ENCODE measurements at places on chromosomes 2 and 18.

GRCh38 chr18:72409903-72410302 is 134.2 kb downstream of the CBLN2 start:
- no peak for DNase-seq

DNA sequence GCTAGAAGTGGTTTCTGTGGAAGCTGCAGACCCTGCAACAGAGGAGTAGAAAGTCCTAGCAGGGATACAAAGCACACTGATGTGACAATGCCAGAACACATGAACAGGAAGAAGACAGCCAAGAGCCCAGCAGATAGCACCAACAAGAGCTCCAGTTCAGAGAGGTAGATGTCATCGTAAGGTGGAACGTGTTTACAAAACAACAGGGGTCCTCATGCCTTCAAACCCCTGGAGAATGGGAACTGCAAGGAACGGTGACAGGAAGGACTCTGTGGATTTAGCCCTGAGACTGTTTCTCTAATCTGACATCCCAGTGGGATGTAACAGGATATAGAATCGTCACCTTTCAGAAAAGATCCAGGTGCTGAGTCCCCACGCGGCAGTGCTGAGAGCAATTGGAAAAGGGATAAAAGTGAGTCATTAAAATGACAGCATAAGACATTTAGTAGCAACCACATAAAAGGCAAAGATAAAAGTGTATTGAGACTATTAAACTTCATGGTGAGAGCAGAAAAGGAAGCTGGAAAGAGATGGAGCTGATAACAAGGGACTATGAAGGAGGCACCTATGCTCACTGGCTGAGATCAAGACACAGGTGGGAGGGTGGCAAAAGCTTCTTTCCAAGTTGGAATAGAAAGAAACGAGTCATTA is 195.2 kb downstream of the FBXO15 start:
- no peak for DNase-seq

DNA sequence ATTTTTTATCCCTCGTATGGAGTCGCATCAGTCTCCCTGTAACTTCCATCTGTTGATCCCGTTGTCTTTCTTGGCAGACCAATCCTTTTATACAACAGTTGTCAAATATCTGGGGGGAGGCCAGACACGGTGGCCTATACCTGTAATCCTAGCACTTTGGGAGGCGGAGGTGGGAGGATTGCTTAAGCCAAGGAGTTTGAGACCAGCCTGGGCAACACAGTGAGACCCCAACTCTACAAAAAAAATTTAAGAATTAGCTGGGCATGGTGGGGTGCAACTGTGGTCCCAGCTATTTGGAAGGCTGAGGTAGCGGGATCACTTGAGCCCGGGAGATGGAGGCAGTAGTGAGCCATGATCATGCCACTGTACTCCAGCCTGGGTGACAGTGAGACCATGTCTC is 2.0 kb downstream of the XRCC5 start:
- no peak for DNase-seq

DNA sequence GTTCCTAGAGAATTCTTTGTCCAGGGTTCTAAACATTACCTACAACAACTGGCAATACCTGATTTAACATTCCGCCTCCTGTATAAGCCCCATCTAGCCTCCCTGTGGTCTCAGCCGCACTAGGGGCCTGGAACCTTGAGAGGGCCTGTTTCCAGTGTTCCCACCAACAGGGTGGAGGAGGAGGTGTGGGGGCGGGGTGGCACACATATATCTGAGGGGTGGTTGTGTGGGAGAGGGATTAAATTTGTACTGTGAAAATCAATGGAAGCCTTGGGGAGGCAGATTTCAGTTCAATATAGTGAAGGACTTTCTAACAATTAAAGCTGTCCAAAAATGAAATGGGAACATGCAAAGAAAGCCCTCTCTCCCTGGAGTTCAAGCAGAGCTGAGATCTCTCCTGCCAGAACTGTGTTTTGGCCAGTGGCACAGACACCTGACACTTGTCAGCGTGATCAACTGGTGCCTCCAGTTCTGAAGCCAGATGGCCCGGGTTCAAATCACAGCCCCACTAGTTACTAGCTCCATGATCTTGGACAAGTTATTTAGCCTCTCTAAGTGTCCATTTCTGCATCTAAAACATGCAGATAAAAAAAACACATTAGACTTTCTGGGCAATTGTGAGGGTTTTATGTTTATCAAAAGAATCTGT is 17.0 kb upstream of the FZD7 start:
- no peak for DNase-seq

DNA sequence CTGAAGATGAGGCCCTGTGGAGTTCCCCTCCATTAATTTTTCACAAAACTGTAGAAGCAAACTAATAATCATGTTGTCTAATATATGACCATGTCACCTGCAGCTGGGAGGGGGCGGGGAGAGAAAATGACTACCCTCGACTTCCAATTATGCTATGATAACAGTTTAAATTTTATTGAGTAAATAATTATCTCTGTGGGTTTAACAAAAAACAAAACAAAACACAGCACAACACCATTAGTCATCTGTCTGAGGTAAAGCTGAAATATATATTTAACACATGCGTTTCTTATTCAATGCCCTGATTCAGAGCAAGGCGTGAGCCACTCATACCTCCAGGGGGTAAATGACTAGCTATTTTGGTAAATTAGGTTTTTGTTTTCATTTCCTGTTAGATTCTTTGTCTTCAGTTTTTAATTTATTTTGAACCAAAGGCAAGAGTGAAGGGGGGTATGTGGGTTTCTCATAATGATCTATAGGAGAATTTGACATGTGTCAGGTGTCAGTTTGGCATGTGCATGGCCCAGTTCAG is 77.4 kb upstream of the ZCCHC2 start:
- no peak for DNase-seq

GRCh38 chr2:33877348-33878016 is 278.4 kb upstream of the FAM98A start:
- DNase-seq: no peak

- DNase-seq: no peak
Observed at GRCh38 chr18:1246827-1247226, 342.2 kb downstream of the ADCYAP1 start.

DNA sequence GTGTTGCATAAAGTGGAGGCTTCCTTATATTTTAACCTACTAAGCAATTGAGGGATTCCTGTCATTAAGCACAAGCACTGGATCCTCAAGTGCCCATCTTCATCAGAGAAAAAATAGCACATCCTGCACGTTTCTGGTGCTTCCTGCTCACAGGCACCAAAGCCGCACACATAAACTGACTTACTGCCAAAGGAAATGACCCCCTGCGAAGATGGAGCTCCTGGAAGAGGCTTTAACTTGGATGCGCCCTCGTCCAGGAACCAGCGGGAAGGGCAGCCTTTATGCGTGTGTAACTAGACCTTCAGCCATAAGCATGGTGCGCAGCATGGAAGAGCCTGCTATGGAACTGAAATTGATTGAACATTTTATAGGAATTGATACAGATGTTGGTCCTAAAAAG is 188.7 kb downstream of the FTCDNL1 start:
- DNase-seq: no peak

DNA sequence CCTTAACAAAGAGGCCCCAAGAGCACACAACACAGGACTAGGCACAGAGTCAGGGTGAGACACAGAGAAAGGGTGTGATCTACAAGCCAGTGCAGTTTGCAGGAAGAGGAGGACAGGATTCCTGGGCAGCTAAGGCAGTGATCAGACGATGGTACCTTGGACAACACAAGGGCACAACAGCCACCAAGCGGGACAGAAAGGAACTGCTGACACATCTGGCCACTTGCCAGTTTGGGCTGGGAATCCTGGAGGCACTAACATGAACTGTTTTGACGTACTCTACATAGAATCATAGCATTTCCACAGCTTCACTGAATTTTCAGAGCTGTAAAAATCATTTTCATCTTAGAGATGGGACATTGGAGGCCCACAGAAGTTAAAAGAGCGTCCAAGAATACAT is 221.5 kb upstream of the SLC35G4 start:
- DNase-seq: no peak

DNA sequence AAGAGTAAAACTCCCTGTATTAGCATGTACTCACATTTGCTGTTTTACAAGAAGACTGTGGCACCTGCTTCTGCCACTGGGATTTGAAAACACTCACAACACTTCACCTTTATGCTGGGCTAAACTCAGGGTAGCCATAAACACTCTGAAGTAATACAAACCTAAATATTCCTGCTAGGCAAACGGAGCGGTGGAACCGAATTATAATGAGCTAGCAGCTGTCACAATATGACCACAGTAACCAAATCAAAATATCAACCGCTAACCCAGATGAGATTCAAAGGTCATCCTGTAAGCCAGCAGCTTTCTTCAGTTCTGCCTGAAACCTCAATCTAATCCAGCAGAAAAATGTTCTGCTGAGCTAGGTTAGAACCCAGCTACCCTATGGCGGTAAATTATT is 132.1 kb downstream of the TCF4 start:
- no peak for DNase-seq

GRCh38 chr2:219483451-219484342 is 15.0 kb upstream of the GMPPA start:
- no peak for DNase-seq

GRCh38 chr2:235091421-235091820 is 139.6 kb downstream of the SH3BP4 start:
- DNase-seq: no peak

GRCh38 chr2:2107141-2107540 is 223.9 kb downstream of the MYT1L start:
- no peak for DNase-seq

DNA sequence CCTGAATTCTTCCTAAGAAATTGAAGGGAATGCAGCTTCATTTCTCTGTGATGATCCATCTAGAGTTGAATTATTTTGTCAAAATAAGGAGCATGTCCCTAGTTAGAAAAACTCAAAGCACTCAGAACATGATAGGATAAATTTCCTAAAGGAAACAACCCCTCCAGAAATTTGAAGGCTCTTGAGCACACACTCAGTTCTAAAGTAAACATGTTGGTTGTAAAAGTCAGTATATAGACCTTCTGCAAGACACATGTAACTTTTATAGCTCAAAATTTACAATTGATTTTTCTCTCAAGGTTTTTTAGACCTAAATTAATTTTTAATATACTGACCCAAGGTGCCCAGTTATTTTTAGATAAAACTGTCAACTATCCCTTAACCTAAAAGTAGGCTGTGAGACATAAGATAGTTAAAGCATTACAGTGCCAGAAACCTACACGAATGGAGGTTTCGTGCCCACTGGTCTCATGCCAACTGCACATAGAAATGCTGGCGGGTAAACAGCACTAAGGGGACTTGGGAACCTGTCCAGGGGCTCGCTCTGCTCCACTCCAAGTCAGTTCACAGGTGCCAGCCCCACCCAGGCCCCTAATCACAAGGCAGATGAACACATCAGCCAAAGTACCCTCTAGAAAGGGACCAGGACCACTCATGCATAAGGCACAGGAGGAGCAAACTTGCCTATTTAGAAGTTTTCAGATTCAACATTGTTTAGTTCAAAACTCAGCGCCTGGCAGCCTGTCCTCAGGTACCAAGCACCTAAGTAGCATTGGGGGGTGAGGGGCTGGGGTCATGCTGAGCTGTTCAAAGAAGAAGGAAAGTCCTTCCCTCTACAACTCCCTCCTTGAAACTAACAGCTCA is 106.5 kb downstream of the SMC6 start:
- no peak for DNase-seq

GRCh38 chr2:98656800-98657199 is 48.4 kb downstream of the UNC50 start:
- no peak for DNase-seq

GRCh38 chr2:76323381-76323780 is 612.7 kb upstream of the GCFC2 start:
- DNase-seq: no peak

DNA sequence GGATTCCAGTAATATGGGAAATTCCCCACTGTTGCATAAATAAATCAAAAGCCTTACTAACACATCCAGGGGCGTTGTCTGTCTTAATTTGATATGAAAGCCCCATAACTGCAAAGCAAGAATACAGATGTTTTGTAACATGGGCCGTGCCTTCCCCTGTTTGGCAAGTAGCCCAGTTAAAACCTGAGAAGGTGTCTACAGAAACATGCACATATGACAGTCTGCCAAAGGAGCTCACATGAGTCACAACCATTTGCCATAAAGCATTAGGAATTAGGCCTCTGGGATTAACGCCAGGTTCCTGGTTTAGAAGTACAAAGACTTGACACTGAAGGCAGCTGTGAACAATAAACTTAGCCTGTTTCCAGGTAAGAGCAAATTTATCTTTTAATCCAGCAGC is 43.1 kb upstream of the LONRF2 start:
- DNase-seq: peak; percentile 18

DNA sequence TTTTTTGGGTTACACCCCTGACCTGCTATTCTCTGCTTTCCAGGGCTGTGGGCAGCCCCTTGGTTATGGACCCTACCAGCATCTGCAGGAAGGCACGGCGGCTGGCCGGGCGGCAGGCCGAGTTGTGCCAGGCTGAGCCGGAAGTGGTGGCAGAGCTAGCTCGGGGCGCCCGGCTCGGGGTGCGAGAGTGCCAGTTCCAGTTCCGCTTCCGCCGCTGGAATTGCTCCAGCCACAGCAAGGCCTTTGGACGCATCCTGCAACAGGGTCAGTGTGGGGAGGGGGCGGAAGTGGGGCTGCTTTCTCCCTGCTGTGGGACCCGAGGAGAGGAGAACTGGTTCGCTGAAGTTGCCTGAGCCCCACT is 9.7 kb upstream of the WNT10A start:
- DNase-seq: no peak

GRCh38 chr2:25198209-25198525 is 29.8 kb upstream of the POMC start:
- DNase-seq: no peak

DNA sequence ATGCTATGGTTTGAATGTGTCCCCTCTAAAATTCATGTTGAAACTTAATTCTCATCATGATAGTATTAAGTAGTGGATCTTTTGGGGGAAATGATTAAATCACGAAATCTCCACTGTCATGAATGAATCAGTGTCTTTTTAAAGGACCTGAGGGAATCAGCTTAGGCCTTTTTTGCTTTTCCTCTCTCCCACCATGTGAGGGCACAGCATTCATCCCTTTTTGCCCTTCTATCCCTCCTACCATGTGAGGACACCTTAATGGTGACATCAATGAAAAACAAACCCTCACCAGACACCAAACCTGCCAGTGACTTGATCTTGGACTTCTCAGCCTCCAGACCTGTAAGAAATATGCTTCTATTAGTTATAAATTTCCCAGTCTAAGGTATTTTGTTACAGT is 247.1 kb upstream of the UBE2E3 start:
- DNase-seq: no peak

- no peak for DNase-seq
Observed at GRCh38 chr18:7600528-7601245, 33.6 kb downstream of the PTPRM start.

GRCh38 chr18:58180738-58181353 is 136.8 kb downstream of the NEDD4L start:
- no peak for DNase-seq

DNA sequence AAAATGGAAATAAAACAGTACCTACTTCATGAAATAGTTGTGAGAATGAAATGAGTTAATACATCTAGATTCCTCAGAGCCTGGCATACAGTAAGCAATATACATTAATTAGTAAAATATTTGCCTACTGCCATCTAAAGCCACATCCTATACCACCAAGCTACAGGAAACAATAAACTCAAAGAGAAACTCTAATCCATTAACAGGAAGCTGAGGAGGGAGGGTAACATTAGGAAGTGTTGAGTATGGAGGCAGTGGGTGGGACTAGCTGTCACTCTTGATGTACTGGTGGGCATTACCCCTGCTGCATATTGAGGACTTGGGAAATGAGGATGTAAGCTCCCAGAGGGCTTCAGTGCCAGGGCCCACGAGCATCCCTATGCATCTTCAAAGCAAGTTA is 396.5 kb downstream of the TNS1 start:
- no peak for DNase-seq

Measured in GM04504 (cell line).